ENCODE measurements at places on chromosomes 5 and 9.

- no peak for DNase-seq
Measured at GRCh38 chr9:124359855-124360678, 55.2 kb downstream of the PSMB7 start.

- no peak for DNase-seq
Measured at GRCh38 chr9:107720501-107720900, 230.9 kb upstream of the KLF4 start.

GRCh38 chr9:130236436-130236985 is 29.0 kb upstream of the HMCN2 start:
- DNase-seq: no peak

DNA sequence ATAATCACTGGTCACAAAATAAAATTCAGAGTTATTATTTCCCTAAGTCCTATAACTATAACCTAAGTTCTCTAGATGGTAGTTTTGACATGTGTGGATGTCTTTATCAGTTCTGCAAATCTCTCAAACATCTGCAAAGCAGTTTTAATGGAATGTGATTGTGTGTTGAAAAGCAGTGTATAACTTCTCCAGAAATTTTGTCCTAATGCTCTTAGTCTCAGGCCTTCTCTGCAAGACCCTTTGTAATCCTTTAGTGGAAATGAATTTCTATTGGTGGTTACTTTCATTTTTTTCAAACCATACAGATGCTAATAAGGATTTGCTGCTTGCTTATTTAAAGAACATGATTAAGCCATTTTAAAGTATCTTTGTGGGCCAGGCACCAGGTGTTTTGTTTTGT is 75.5 kb upstream of the LHFPL2 start:
- DNase-seq: no peak

GRCh38 chr5:10319202-10319851 is 11.6 kb upstream of the CMBL start:
- DNase-seq: no peak

- DNase-seq: no peak
Measured at GRCh38 chr9:110752766-110753165, 84.2 kb downstream of the MUSK start.

- DNase-seq: no peak
Measured at GRCh38 chr5:31887556-31887955, 248.6 kb downstream of the PDZD2 start.

DNA sequence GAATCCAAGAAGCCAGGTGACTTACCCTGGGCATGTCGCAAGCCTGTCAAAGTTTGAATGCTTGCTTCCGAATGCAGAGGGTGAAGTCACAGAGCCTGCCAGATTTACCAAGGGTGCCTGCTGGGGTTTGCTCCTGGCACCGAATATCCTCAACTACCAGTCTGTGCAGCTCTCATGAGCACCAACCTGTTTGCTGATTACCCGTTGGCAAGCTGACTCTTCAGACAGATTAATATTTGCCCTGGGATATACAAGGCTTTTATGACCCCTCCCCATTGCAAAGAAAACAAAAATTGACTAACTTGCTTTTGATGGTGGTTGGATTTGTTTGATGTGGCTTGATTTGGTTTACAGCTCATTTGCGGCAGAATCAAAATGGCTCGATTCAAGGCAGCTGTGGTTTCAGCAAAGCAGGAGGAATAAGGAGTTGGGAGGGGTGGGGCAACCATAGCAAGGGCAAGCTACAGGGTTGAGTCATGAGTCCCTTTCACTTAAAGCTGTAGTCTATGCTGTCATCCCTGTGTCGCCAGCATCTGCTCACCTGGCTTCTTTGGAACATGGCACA is 82.3 kb upstream of the AGXT2 start:
- DNase-seq: peak; percentile 56

DNA sequence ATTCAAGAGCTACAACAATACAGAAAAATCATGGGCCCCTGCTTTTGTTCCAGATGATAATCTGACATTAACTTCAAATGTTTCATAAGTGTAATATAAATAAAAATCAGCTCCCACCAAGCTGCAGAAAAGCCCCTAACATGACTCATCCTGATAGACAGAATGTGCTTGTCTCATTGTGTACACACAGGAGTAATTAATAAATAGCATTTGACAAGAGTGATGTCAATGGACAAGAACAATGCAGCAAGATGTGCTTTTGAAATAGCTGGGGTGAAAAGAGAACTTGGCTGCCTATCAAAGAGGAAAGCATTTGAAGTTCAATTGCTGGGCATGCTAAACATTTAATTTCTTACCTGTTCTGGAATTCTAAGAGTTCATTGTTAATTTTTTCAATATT is 79.2 kb downstream of the DNAH5 start:
- DNase-seq: no peak

GRCh38 chr9:113484258-113484730 is 20.8 kb downstream of the RGS3 start:
- no peak for DNase-seq

DNA sequence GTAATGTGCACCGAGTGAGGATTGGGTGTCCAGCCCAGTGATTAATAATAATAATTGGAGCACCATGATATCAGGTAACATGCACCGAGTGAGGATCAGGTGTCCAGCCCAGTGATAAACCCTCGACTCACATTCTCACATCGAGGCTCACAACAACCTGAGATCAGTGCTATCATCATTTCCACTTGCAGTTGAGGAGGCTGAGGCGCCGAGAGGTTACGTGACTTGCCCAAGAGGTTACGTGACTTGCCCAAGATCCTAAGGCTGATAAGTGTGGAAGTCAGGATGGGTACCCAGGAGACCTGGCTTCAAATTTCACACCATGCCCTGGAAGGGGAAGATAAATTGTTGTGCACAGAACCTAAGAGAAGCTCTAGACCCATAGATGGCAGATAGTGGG is 189.4 kb downstream of the MED10 start:
- no peak for DNase-seq

- DNase-seq: peak; percentile 19
Measured at GRCh38 chr5:33997331-33997983, 10.4 kb downstream of the AMACR start.

GRCh38 chr5:143142596-143143435 is 260.7 kb downstream of the NR3C1 start:
- no peak for DNase-seq

- DNase-seq: no peak
Measured at GRCh38 chr5:93929131-93929530, 187.7 kb upstream of the POU5F2 start.

DNA sequence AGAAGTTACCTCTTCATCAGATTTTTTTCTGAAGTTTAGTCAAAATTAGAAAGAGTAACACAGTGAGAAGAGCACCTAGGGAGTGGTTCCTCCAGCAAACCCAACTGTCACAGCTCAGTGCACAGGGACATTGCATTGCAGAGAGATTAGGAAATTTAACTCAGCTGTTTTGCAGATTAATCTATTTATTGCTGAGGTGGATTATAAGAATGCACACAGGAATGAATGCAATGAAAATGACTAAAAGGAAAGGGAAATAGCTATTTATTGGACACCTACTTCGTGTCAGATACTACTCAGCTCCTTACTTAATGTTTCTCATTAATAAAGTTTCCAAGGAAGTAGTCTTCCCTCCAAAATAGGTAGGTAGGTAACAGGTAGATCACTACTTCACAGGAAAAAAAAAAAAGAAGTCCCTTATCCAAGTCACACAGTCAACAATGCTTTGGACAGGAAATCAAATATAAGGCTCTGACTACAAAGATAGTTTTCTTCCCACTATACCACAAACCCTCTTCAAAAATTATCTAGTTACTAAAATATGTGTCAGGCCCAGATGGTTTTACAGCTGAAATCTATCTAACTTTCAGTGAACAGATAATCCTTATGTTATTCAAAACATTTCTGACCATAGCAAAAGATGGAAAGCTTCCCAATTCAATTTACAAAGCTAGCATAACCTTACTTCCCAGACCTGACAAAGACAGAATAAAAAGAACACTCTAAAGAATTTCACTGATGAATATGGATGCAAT is 442.2 kb upstream of the MPDZ start:
- DNase-seq: no peak

- DNase-seq: no peak
Measured at GRCh38 chr9:109110329-109111021, 9.3 kb downstream of the TMEM245 start.

DNA sequence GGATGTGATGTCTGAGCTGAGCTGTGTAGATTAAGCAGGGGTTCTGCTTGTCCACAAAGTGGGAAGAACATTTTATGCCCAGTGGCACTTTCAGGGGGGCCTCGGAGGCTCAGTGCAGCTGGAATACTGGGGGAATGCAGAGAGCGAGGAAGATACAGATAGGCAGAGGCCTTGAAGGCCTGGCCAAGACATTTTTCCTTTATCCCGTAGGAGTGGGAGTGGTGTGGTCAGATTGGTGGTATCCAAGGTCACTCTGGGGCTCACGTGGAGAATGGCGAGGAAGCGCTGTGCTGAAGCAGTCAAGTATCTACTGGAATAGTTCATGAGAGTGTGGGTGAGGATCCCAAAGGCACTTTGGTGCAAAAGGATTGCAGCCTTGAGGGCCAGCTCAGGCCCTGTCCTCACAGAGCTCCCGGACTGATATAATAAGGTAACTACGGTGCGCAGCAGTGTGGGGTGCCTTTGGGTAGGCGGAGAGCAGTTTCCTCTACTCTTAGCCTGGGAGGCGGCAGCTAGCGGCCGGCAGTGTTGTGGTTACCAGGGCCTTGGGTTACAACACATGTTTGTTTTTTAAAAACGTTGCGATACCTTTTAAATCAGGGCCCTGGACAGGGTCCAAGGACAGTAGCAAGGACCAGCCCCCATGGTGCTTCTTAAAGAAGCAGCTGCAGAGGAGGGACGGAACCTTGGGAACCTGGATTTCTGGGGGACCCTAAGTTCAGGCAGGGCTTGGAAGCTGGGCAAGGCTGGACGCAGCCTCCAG is 10.8 kb upstream of the CCDC69 start:
- peak; percentile 38 for DNase-seq

- no peak for DNase-seq
Measured at GRCh38 chr5:181111010-181111409, 20.0 kb downstream of the OR2V1 start.

DNA sequence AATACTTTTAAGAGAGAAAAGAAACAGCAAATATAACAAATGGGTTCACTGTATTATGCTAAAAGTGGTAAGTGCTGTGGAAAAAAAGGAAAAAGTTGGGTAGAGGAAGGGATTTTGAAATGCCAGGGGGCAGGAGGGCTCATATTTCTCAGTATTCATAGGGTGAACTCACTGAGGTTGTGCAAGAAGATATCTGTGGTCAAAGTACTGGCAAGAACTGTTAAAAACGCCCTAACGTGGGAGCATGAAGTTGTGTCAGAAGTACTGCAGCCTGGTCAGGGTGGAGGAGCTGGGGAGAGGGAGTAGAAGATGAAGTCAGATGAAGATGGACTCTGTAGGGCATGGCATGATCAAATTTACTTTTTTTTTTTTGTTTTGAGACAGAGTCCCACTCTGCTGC is 31.2 kb upstream of the SLC28A3 start:
- DNase-seq: no peak

GRCh38 chr9:117365438-117365837 is 49.4 kb downstream of the ASTN2 start:
- no peak for DNase-seq

- DNase-seq: no peak
Measured at GRCh38 chr5:154206311-154206710, 15.8 kb downstream of the GALNT10 start.

DNA sequence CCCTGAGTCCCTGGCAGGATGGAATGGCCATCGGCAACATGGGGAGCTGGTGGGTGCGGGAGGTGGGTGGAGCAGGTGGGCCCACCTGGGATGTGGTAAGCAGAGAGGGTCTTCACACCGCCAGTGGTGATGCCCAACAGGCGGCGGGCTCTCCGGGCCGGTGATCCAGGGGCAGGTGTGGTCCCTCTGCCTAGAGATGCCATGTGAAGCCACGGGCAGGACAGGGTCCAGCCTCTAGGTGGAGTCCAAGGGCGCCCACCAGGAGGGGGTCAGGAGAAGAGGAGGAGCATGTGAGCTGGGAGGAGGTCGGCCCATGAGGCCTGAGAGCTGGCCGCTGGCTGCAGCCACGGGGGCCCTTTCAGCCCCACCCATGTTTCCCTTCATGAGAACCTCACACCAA is 221.1 kb downstream of the FANCC start:
- no peak for DNase-seq

DNA sequence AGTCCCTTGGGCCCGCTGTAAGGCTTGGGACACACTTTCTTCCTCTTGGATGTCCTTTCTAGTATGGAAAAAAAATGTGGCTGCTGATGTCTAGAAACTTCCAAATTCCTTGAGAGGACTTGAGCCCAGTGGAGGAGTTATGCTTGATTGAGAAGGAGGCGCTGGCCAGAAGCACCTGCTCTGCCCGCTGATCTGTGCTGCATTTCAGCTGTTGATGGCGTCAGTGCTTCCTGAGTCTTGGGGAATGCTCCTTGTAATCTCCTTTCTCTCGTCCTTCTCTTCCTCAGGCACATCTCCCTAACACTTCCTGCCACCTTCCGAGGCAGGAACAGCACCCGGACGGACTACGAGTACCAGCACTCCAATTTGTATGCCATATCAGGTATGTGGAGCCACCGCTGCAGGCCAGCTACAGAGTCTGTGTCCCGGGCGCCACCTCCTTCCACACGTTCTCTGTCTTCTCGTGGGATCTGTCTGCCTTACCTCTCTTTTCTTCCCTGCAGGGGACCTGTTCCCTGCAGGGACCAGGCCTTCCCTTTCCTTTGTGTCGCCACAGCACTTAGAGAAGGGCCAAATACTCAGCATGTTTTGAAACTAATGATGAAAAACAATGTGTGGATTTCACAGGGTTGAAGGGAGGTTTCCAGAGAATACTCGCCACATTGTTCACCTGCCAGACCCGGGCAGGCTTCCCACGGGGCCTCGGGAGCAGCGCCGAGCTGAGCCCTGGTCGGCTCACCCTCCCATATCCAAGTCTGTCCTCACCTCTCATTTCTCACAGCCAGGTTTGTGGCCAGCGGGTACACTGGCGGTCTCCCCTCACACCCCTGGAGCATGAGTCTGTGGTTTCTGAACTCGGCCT is 95.2 kb downstream of the MVB12B start:
- DNase-seq: no peak

- DNase-seq: no peak
Measured at GRCh38 chr5:126695091-126695490, 81.8 kb upstream of the LMNB1 start.

GRCh38 chr5:142823126-142823525 is 52.9 kb downstream of the ARHGAP26 start:
- no peak for DNase-seq

DNA sequence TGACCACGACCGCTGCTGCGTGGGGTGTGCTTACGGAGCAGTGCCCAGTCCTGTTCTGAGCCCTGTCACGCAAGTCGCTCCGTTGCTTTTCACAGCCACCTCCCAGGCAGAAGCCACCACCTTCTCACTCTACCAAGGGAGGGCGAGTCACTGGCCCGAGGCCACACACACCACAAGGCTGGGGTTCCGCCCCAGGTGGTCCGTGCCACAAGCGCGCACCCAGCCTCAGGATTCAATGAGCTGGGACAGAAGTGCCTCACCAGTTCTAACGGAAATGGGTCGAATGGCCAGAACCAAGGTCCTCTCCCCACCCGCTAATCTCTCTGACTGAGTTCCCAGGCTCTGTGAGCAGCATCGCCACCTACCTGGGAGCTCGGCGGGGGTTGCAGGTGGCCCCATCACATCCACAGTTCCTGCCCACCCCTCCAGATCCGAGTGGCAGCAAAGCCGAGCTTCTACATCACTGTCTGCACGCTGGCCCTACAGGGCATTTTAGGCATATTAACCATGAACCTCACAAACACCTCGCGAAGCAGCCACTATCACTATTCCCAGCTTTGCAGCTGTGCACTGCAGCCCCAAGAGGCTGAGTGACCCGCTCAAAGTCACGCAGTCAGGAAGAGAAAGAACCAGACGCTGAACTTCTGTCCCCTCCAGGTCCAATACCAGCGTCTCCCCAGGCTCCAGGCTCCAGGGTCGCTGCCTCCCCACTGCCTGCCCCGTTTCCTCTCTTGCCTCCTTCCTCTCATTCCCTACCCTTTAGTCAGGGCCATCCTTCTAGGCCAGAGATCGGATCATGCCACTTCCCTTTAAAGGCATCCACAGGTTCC is 92.1 kb upstream of the PHYKPL start:
- no peak for DNase-seq

All from stimulated activated CD4-positive, alpha-beta T cell treated with anti-CD3 and anti-CD28 coated beads, Interleukin-2, amount 100 ng/mL, for 24 hours (primary cell).